ENCODE measurements at places on chromosomes 12 and 14.

- no peak for DNase-seq
Observed at GRCh38 chr14:21226467-21226866, 42.8 kb downstream of the HNRNPC start.

DNA sequence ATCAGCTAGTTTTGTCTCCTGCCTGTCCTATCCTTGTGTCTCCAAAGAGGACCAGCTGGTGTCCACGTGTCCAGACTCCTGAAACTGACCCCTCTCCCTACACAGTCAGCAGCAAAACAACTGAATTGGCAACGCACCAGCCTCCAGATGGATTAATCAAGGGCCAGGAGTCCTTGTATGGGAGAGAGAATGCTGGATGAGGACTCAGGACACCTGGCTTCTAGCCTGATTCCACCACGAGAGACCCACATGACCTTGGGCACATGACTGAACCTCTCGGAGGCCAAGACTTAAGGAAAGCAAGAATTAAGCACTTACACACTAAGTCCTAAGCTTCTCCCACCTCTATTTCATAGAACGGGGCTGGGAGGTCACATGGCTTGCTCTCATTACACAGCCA, 60.4 kb upstream of the CMKLR1 start:
- no peak for DNase-seq

GRCh38 chr12:102708108-102708507, 208.9 kb downstream of the PAH start:
- no peak for DNase-seq

GRCh38 chr12:13980538-13981295, 685 bp downstream of the GRIN2B start:
- no peak for DNase-seq

DNA sequence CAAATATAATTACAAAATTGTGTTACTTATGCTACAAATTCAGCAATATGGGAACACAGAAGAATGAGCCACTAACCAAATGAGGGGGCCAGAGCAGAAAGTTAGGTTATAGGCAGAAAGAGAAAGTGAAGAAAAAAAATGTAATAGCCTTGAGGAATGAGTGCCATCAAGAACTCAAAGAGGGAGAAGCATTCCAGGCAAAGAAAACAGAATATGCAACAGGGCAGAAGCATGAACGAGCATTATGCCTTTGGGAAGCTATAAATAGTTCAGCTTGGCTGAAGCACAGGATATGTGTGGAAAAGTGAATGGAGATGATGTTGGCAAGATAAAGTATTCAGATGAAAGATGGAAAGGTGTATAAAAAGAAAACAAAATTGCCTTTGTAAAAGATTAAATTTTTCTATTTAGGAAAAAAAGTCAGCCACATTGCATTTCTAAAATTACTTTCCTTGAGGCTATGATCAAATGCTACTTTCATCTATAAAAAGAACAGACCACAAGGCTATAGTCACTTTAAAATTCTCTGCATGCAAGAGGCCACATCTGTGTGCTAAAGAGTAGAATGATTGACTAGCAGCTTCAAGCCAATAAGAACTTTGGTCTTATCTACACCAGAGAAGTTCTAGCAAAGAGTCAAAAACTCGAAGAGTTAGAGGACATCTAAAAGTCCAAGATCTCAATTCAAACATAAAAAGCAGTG, 193.6 kb upstream of the GARIN6 start:
- no peak for DNase-seq

DNA sequence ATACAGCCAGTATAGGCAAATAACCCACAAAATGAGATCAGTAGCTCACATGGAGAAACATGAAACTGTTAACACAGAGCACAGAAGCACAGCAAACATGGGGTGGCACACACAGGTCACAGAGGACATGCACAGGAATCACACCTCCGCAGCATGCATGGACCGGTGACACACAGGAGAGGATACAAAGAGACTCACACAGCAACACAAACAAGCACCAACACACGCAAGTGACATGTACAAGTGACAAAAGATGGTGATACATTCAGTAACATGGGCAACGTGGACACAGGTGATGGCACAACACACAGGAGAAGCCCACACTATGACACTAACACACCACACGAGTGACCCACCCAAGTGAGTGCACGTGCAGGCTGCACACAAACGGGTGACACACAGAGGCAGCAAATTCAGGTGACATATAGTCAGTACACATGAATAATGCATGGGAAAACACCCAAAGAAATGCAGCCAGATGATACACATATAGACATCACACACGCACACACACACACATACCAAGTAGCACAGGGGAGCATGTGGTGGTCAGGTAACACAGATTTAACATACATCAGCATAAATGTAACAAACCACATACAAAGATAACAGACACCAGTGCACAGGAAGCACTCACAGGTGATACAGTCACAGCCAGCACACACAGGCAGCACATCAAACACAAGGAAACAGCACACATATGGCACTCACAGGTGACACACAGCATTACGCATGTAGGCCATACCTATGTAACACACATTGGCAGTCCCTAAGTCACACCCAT, 216.0 kb upstream of the SFSWAP start:
- DNase-seq, result no peak

GRCh38 chr12:52585946-52586345, 12.3 kb upstream of the KRT74 start:
- peak; percentile 4 for DNase-seq

DNA sequence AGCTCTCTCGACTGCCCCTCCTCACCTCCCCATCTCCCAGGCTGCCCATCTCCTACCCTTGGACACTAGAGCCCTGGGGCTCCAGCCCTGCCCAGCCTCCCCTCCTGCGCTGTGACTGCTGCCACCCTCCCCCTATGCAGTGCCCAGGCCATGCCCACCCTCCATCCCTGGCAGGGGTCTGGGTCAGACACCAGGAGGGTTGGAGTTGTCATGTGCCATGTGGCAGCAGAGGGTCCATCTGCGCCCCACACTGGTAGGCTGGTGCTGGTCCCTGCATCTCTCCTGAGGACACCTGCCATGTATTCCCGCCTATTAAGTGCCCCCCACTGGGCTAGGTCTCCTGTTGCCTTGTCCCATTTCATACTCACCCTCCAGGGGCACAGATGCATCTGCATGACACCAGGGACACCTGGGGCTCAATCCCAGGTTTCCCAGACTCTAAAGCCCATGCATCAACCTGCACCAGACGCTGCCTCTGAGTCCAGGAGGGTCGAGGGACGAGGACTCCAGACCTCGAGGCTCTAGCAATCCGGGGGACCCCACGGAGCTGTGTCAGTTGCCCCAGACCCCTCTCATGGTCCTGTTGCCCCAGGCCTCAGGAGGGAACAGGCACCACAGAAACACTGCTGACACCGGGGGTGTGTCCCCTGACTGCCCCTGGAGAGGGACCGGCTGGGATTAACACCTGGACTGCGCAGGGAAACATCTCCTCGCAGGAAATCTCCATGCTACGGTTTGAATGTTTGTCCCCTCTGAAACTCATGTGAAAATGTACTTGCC, 23.4 kb upstream of the SFSWAP start:
- DNase-seq, result no peak

DNA sequence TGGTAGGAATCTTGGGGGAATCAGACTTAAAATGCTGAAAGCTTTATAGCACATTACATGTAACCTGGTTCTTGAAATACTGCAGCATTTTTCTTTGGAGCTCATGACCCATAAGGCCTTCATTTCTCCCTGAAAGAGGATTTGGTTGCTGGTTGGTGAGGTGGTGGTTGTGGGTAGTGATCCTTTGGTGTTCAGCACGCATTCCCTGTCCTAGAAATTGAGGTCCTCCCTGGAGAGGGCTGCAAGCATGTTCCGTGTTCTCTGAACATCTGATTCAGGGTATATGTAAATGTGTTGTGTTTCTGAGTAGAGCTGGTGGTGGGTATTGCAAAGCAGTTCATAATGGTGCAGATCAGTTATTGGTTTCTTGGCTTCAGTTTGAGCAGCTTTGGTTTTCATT, 2.0 kb downstream of the SCN8A start:
- DNase-seq, result no peak
